Activated T-cell treated with anti-CD3 and anti-CD28 coated beads for 1 hour (primary cell): ENCODE measurements at places on chromosomes 16 and 17.

- DNase-seq, result peak; percentile 44
Observed at GRCh38 chr16:85612801-85613603, at the start of gene GSE1. TSS of gene GSE1 (plus strand) at chr16:85613322. CDS start at chr16:85613392, 70 bp downstream.

DNA sequence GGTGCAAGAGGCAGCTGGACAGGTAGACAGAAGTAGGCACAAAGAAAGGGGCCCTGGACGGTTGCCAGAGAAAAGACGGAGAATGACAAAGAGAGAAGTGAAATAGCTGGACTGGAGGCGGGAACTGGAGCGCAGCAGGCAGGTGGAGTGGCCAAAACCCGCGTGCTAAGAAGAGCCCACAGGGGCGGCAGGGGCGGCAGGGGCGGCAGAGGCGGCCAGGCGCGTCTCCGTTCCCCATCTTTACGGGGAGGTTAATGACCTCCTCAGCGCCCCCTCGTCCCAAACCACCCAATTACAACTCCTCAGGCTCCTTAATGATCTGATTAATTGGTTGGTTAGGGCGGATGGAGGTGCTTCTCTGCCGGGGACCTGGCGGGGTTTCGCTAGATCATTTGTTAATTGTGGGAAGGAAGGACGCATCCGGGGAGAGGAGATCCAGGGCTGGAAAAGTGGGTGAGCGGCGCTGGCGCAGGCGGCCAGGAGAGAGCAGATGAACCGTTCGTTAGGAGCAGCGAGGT lies 15.4 kb upstream of the HOXB9 start:
- DNase-seq, result no peak

DNA sequence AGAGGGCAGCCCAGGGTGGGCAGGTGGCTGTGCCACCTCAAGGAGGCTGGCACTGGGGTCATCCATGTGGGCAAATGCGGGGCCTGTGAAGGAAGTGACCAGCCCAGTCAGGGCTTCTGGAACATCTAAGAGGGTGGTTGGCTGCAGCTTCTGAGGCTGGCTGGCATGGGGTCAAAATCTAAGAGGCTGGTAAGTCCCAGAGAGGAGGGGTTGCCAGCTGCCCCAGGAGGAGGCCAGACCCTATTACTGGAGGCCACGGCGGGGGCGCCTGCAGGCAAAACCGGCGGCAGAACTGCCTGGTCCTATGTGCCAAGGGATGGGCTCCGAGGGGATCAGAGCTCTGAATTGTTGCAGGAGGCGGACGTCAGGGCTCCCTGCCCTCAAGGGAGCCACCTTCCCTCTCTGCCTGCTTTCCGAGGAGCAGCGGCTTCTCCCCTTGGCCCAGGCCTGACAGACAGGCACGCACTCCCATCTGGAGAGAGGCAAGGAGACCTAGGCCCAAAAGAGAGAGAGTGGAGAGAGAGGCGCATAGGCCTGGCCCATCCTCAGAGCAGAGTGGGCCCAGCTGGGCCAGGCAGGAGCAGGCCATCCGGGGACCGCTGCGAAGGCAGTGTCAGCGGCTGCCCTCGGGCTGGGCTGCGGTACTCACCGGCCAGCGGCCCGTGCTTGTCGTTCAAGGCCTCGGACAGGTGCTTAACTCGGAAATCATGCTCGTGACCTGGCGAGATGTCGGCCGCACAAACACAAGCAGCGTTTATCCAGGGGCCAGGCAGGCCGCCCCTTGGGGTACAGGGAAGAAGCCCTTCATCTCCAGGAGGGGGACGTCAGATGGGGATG lies 10.9 kb downstream of the ZACN start:
- DNase-seq, result no peak

DNA sequence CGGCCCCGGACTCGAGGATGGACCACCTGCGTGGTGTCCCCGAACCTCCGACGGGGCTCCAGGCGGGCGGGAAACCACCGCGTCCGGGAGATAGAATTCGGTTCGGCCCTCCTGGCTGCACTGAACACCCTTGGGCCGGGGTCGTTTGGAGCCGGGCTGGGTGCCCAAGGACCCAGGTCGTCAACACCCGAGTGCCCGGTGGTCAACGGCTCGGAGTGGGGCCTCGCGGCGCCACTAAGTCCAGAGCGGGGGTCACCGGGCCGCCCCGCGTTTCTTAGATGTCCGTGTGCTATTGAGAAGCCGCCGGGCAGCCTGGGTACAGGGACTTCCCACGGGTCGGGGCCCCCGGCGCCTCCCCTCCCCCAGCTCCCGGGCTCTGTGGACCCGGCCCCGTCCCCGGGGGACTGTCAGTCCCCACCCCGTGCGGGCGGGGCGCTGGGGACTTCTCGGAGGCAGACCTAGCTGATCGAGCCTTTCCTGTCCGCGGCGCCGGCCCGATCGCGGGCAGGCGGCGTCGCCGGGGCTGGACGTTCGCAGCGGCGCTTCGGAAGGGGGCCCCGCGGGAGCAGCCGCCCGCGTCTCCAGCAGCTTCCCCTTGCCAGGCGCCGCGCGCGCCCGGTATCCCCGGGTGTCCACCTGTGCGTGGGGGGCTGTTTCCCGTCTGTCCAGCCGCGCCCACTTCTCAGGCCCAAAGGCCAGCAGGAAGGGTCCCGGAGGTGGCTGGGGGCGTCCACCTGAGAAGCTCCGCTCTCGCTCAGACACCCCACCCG lies 655 bp upstream of the NPTX1 start:
- no peak for DNase-seq

GRCh38 chr17:7915179-7915610 lies 894 bp downstream of the RNF227 start:
- DNase-seq, result no peak

- no peak for DNase-seq
Observed at GRCh38 chr17:28741358-28742349, 2.2 kb upstream of the TRAF4 start.

GRCh38 chr16:70715860-70716357 lies 30.1 kb upstream of the MTSS2 start:
- no peak for DNase-seq

DNA sequence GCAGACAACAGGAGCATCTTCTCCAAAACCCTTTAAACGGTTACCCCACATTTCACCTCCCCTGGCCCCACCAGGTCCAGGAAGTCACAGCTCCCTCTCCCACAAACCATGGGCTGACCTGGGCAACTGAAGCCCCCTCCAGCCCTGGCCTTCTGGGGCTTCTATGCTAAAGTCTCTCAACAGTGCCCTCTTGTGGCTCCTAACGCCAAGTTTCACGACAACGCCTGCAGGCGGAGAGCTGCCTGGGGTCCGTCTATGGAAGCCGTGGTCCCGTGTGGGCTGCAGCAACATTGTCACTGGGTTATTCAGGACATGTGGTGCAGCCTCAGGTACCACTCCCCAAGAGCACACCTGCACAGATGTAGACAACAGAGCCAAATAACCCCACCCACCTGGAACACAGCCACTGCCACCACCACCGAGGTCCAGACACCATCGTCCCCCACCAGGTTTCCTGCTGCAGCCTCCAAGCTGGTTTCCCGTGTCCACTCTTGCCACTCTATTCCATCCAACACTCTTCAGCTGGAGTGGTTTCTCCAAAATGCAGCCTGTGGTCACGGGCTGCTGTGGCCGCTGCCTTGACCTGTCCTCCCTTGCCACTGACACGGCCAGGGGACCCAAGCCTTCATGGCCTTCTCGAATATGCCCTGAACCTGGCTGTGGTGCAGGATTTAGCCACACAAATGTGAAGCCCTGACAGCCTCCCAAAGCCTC lies 19.1 kb downstream of the C16orf95 start:
- DNase-seq, result peak; percentile 25

DNA sequence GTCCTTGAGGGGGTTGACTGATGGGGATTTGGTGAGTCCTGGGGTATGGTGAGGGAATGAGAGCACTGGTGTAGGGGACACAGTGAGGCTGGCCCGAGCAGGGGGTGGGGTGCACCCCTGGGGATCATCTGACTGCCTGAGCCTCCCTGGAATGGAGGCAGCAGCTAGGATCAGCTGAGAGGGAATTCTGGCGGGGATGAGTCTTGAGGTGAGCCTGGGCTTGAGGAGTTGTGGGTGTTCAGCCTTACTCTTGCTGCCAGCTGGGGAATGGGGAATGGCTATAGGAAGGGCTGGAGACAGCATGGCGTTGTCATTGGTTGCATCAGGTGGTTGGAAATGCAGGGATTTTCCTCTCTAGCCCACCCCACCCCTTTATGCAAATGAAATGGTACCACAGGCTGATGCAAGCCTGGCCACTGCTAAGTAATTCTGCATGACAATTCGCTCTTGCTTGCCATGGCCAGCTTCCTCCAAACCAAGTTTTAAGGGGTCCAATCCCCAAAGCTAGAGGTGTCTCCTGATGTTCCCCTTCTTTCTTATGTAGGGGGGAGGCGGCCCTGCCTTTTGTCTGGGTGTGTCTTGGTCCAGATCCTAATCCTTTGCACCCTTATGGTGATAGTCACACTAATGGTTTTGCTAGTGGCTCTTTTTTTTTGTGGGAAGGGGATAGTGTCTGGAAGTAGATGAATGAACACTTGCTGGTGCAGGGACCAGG lies 7.5 kb downstream of the NFE2L1 start:
- no peak for DNase-seq

DNA sequence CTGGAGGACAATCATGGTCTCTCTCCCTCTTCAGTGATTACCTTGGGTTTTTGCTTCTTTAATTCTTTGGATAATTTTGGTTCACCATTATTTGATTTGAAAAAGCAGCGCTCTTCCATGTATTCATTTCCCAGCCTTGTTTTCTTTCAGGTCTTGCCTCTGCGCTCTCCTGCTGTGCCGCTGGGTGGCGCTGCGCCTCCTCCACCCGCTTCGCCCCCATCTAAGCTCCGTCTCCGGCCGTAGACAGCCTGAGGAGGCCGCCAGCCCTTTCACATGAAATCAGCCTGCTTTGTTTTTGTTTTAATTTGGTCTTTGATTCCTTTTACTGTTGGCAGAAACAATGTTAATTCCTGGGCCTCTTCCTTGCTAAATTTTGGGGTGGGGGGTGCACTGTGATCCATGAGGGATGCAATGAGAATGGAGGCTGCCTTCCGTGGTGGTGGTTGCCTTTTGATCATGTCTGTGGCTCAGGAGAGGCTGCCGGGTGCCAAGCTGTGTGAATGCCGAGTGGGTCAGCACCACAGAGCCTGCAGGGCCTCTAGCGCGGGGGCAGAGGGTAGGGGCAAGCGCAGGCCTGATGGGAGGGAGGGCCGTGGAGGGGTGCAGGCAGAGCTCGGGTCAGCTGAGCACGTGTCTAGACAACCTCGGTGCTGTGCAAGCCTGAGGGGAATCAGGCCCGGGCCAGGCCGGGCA lies 64.1 kb downstream of the PLD6 start:
- peak; percentile 22 for DNase-seq

DNA sequence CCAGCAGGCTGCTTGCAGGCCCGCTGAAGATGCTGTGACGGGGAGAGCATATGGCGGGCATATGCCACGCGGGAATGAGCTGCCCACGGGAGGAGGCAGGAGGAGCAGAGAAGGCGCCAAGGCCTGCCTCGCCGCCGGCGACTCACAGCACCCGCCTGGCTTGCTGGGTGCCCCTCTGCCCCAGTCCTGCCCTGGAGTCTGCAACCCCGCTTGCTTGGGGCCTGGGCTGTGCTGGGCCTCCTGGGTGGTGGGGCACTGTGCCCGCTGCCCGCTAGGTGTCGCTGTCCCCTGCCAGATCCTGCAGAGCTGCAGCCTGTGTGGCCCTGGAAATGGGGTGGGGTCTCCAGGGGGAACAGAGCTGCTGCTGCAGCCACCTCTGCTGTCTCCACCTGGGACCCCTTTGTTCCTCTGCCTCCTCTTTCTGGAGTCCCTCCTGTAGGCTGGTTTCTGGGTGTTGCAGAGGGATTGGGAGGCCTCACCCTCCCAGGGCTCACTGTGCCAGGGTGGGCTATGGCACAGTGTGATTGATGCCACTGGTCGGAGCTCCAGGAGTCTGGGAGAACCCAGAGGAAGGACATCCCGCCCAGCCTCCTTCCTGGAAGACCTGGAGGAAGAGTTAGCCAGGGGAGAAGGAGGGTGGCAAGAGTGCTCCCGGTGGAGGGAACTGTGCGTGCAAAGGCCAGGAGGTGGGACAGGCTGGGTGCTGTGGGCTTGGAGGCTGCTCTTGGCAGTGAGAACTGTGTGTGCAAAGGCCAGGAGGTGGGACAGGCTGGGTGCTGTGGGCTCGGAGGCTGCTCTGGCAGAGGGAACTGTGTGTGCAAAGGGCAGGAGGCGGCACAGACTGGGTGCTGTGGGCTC lies 141.0 kb upstream of the CIBAR2 start:
- DNase-seq, result peak; percentile 58

GRCh38 chr17:7845359-7846062 lies 9.4 kb upstream of the TMEM88 start:
- DNase-seq, result no peak

GRCh38 chr16:49466529-49466831 lies 92.9 kb downstream of the C16orf78 start:
- no peak for DNase-seq

- DNase-seq, result no peak
Observed at GRCh38 chr17:64270885-64271284, 7.8 kb upstream of the TEX2 start.

DNA sequence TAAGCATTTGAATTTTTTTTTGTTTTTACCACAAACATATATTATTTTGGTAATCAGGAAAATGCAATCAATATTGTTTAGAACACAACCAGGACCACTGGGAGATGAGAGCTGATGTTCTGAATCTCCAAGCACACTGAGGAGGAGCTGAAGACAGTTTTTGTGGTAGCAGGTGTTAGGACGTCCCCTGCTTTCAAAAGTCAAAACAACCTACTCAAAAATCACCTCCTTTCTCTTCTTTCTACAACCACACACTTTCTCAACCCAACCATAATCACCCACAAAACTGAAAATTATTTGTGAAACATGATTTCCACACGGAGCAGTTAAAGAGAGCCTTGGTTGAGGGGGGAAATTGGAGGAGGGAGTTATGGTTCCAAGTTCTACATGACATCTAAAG lies 26.7 kb upstream of the CFAP20 start:
- no peak for DNase-seq

GRCh38 chr16:54284319-54284930 lies 2.2 kb downstream of the IRX3 start:
- no peak for DNase-seq

DNA sequence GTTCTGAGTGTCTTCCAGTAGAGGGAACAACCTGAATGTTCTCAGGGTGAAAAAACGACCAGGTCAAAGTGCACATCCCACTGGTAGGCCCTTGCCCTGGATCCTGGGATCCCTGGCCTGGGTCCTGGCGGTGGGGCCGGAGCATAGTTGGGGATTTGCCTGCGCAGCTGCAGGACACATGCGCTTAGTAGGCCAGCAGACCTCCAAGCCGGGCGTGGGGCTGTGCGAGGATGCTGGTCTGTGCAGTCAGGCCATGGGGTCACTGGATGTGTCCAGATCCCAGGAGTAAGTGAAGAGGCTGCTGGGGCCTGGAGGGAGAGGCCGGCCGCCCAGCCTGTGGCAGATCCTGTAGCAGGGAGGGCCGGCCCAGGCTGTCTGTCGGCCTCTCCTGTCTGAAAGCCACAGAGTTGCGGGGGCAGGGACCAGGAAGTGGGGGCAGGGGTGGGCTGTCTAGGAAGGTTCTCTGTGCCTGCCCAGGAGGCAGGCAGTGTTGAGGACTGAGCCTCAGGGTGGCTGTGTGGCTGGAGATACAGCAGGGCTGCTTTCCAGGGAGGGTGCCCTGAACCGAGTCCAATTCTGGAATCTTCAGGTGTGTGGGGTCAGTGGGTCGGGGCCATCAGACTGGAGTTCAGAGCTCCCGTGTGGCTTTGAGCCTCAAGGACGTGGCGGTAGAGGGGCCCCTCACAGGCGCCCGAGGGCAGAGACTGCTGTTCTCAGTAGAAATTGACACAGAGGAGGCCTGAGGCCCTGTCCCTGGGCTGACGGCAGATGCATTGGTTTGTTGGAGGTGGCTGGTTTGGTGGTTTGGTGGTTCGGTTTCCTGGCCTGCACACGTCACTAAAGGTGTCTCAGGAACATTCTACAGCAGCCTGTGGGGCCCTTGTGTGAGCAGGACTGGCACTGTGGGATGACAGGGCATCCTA lies 17.2 kb upstream of the NUDT16L1 start:
- peak; percentile 44 for DNase-seq

- DNase-seq, result no peak
Observed at GRCh38 chr17:50604513-50604912, 30.2 kb upstream of the ABCC3 start.
